ENCODE measurements at places on chromosomes 2 and 18.

GRCh38 chr2:198236338-198236737 is 431.9 kb downstream of the PLCL1 start:
- no peak for DNase-seq

DNA sequence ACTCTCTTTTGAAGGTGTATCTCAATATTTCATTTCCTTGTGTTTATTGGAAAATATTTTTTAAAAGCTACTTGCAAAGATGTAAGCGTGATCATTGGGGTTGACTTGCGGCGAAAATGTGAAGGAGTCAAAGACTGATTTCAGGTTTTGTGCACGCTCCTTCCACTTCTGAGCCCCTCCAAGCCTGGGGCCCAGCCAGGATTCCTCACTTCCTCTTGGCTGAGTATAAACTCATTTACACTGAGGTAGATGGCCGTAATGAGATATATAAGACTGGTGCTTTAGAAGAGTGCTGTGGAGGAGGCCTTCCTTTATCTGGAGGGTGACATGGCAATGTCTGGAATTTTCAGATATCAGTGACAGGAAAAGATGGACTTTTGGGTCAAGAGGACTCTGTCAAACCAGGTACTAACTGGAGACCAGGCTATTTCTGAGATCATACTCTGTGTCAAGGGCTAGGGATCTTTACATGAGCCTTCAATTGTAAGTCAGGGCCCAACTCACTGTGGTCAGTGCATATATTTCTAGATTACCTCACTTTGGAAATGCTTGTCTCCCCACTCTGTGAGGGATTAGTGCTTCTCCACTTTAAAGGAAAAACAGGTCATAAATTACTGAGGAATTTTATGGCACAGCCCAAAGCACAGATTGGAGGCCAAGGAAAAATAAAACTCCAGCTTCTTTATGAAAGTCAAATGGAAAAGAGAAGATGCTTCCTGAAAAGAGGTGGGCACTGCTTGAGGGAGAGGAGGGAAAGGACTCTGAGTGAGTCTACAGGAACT is 22.8 kb downstream of the PRKCE start:
- DNase-seq: no peak

DNA sequence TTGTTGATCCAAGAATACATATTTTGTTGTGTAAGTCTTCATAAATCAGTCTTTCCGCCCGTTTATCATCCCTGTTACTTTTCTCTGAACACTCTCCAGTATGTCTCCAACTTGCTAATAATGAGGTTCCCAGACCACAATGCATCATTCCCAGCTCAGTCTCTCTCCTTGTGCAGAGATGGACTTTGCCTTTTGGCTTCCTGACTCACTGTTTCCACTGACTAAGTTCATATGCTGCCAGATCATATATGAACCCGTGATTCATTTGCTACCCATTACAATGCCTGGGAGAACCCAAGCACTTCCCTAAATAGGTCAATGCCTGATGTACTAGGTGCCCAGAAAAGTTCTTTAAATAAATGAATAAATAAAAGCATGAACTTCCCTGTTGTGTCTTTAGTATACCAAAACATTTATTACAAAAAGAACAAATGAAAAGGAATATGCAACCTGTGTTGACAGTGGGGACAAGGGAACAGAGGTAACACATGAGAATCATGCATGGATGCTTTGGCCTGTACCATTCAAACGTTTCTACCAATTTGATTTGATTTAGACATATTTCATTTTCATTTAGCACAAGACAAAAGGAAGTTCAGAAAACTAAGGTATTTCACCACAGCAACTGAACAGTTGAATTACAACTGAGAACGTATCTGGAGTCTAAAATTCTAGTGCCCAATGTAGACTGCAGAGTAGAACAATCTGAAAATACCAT is 215.4 kb upstream of the HNRNPA3 start:
- no peak for DNase-seq

GRCh38 chr2:224819075-224819474 is 102.9 kb upstream of the CCDC195 start:
- DNase-seq: no peak

DNA sequence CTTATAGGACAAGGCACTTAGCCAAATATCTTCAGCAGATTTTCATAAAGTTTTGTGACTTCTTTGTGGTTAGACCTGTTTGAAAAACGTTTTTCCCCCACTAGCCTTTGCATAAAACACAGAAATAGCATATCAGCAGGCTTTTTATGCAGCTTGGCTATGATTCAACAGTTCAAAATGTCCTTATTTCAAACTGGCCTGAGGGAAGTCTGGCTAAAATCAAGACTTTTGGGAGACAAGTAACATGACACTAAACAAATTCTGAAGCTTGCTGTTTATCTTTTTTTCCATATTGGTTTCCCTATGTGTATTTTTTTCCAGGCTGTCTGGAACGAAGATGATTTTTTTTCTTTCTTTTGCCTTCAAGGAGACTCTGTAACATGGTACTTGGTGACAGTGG is 95.1 kb upstream of the L3MBTL4 start:
- DNase-seq: no peak

DNA sequence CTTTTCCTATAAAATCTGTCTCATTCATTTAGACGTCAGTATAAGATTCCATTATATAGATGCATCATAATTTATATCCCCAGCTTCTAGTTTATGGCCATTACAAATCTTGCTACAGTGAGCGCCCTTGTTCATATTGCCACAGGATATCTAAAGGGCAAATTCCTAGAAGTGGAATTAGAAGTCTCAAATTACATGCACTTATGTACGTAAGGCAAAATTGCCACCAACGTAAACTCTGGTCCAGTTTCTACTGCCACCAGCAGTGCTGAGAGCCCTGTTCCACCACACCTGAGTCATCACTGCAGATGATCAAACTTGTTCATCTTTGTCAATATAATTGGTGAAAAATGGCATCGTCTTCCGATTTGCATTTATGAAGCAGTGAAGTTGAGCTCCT is 90.9 kb upstream of the ID2 start:
- no peak for DNase-seq

- no peak for DNase-seq
Observed at GRCh38 chr2:135960656-135961551, 24.5 kb downstream of the DARS1 start.

- DNase-seq: no peak
Observed at GRCh38 chr18:77601567-77601966, 351.9 kb downstream of the GALR1 start.

- DNase-seq: no peak
Observed at GRCh38 chr2:226956659-226957058, 120.8 kb downstream of the RHBDD1 start.

DNA sequence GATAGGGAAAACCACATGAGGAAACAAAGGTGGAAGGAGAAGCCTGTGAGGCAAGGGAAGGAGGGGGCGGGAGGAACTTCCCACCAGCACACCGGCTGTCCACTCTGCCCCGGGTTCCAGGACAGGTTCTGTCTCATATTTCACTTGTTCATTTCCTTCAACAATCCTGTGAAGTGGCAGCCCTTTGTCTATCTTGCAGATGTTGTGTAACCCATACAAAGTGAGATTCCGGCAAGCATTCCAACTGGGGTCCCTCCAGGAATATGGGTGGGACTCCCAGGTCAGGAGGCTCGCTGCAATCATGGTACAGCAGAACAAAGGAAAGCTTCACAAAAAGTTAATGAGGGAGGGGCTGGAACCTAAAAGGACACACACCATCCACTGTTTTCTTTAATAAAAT is 271.3 kb upstream of the PXDN start:
- no peak for DNase-seq

DNA sequence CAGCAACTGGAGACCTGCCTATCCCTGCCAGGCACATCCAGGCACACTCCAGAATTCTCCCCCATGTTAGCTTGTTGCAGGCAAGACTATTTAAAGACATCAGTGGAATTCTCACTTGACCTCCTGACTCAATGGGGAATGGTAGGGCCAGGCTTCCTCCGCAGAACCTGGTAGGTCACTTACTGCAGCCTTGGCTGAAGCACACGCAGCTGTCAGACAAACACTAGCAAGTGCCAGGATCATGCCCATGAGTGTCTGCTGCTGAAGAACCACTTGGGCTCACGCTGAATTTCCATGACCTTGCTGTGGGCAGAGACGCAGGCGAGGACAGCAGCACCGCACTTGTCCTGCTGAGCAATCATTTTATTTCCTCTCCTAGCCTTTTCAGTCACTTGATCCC is 3.2 kb downstream of the LRRC30 start:
- DNase-seq: no peak

- DNase-seq: no peak
Observed at GRCh38 chr2:68091439-68092034, 28.7 kb upstream of the C1D start.

DNA sequence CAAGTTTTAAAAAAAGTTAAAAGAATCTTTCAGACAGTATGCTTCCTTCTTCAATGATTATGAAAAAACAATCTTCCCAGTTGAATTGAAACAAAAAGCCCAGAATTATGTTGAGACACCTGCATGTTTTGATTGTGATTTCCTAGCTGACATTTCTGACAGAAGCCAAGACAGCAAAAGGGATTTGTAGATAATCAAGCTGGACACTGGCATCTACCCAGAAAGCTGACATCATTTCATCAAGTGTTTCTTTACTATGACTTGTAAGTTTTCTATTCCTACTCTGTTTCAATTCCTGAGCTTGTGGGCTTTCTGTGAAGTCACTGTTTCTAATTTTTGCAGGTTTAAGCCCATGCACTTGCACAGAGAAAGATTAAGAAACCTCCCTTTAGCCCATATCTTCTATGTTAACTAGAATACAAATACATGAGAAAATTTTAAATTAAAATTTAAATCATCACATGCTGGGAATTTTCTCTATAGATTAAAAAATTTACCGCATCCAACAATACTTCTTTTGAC is 82.9 kb upstream of the CCDC85A start:
- DNase-seq: no peak

DNA sequence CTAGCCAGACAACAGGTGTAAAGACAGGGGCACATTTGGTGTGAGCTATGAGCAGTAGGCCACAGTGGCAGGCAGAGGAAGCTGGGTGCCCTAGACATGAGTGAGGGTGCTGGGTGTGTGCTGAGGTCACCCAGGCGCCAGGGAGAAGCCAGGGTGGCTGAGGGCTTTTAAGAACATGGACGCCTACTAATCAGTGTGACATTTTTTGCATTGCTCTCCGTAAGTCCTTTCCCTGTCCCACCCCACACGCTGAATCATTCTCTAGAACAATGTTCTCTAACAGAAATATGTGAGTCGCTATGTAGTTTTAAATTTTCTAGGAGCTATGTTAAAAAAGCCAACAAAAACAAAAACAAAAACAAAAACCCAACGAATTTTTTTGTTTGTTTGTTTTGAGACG is 204.5 kb upstream of the REV1 start:
- no peak for DNase-seq

GRCh38 chr2:163757814-163758213 is 22.0 kb upstream of the FIGN start:
- DNase-seq: no peak

DNA sequence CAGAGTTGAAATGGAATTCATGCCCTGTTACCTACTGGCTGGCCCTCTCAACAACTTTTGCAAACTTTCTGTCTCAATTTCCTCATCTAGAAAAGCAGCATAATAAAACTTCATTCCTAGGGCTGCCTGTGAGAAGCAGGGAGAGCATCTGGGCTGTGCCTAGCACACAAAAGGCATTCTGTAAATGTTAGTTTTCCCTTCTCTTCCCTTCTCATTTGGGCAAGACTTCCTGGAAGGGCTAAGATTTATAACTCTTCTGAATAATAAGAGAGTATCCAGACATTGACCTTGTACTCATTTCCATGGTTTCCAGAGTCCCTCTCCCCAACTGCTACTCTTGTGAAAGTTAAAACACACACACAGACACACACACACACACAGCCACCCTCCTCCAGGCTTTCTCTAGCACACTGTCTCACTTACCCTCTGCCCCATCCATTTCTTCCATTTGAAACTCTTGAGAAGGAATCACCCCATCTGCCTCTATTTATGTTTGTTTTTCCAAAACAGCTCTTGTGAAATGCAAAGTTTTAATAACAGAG is 302.1 kb downstream of the SMAD2 start:
- no peak for DNase-seq

Measured in cortex of kidney (tissue), 1 donor.